ENCODE measurements at places on chromosomes 1 and 21.

DNA sequence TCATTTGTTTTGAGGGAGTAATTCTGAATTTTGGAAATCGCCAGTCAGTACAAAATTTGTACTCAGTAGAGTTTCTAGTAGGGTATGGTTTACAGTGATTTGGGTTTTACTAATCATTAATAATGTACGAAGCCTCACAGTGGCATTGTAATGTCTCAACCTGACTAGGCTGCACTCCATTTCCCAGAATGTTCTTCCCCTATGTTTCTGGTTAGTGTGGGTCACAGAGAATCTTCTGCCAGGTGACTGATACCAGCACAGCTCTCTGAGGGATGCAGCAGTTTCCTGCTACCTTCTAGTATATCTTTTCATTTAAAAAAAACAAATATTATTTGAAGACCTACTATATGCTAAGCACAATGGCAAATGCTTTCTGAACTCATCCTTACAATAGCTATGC, 112.9 kb downstream of the PTPN14 start:
- DNase-seq = no peak

DNA sequence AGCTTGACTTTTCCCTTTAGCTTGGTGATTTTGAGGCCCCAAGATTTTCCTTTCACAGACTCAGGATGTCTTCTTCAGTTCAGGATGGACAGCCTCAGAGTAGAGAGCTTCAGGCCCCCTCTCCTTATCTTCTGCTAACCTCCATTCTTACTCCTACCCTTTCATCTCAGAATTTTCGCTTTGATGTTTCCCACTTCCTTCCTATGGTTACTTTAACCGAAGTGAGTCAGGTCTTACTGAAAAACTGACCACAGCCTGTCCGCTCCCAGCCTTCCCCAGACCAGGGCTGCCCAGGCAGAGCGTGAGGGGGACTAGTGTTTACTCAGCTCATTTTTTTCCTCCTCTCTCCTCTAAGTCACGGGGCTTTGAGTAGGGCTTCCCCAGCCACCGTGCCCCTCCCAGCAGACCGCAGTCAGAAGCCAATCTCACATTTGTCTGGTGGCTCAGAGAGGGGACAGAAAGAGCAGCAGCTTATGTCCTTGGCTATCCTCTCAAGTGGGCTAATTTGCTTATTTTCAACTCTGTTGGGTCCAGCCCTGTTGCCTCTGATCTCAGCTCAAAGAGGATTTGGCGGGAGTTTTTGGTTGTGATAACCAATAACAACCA, 4.2 kb upstream of the IL19 start:
- peak; percentile 59 for DNase-seq

DNA sequence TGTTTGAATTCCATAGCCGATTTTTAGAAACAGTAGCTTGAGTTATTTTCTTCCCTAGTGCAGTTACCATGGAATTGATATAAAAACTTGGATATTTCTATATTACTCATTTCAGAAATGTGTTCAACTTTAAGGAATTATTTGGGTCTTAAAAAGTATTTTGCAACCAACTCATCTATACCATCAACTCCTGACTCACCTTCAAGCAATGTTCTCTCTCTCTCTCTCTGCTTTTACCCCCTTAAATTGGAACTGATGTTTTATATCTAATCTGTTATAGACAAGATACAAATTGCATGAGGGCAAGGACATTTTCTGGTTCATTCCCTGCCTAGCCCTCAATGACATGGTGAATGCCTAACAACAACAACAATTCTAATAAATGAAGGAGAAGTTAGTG, 214.7 kb upstream of the NRIP1 start:
- no peak for DNase-seq

DNA sequence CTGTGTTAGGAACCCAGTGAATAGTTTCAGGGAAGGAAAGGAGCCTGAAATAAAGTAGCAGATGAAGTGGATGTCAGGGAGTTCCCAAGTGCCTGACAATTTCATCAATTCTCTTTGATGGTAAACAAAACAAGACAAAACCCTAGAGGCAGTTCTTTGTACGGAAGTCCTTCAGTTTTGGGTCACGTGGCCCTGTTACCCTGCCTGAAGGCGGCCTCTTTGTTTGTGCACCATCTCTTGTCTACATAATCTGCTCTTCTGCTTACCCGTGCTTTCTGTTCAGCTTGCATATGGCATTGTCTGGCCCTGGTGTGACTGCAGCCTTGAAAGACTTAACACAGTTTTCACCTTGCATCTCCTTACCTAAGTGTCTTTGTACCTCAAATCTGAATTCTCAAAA, 166.7 kb upstream of the DUSP10 start:
- DNase-seq = no peak

GRCh38 chr1:173164686-173165085, 42.4 kb downstream of the TNFSF4 start:
- no peak for DNase-seq

DNA sequence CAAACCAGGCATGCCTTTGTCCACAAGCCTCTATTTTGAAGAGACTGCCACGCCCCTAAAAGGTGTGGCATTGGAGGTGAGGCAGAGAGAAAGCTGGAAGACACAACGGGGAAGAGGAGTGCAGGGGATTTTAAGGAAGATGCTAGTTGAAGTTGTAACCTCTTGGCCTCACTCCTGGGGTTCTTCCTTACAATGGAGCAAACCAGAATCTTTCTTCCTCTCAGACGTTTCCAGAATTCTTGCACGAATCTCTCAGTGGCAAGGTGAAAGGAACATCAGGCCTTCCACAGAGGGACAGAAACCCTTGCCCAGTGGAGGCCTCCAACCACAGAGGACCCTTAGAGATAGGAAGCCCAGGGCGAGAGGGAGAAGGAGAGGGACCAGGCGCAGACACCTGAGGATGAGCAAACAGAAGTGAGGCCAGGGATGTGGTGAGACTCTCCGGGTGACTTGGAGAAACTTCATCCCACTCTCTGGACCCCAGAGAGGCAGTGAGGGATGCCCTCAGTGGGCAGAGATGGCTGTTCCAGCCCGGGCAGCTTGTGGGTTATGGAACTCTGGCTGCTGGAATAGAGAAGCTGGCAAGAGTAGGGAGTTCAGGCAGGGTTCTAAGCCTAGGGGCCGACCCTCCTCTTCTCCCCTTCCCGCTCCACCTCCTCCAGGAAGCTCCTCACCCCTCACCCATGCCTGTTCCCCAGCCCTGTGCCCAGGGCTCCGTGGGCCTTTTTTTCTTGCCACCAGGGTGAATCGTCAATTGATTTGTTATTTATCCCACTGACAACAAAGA, 136.8 kb upstream of the RUNX3 start:
- no peak for DNase-seq

DNA sequence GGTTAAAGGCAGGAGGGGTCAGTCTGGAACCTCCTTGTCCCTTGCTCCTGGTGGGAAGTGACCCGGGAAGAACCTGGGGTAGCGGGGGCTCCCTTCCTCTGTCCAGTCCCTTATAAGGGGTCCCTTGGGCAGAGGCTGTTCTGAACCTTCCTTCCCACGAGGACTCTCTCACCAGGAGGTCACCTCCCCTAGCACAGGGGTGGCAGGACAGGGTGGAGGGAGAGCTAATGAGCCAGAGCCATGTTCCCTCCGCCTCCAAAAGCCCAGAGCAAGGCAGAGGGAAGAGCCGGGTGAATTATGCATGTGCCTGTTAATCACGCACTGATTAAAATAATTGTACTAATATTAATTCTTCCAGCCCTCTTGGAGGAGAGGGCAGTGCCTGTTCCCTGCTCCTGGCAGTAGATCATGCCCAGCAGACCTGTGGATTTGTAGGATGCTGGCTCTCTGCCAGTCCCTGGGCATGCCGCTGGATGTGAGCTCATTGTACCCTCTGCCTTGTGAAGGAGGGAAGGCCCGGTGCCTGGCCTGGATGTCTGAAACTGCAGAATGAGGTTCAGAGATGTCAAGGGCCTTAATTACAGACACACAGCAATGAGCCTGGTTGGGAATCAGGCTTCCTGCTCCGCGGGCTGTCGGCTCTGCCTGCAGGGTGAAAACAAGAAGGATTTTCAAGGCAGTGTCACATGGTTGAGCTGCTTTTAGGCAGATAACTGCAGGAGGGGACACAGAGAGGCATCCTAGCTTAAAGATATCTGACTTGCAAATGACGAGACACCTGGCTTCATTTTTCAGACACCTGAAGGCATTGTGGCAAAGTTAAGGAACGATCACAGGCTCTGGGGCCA, 68.2 kb downstream of the IGSF21 start:
- DNase-seq = no peak

DNA sequence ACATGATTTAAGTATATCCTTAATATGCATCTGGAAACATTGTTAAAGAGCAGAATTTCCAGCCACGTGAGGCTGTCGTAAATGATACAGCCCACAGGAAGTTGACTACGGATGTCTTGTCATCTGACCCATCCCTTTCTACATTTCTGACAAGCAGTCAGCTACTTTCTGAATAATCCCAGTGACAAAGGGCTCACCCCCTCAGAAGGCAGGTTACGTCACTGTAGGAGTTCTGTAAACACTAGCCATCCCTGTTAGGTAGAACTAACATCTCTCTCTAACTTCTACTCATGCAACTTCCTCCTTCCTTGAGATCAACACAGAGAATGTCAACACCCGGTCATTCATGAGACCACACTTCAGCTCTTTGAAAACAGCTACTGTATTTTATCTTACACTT, 259.2 kb downstream of the GREM2 start:
- DNase-seq = no peak

- no peak for DNase-seq
Observed at GRCh38 chr1:173392895-173393658, 84.1 kb upstream of the PRDX6 start.

GRCh38 chr1:119374208-119374874, 5.8 kb downstream of the HAO2 start:
- no peak for DNase-seq

- no peak for DNase-seq
Observed at GRCh38 chr1:38735651-38736161, 123.9 kb downstream of the RRAGC start.

- no peak for DNase-seq
Observed at GRCh38 chr1:63713041-63713440, 60.8 kb upstream of the ROR1 start.

GRCh38 chr1:2229911-2230731, 2.0 kb downstream of the SKI start:
- DNase-seq = no peak

- no peak for DNase-seq
Observed at GRCh38 chr21:42964546-42965210, 9.7 kb upstream of the PKNOX1 start.

- DNase-seq = no peak
Observed at GRCh38 chr1:84912726-84913554, 19.9 kb upstream of the LPAR3 start.

- peak; percentile 54 for DNase-seq
Observed at GRCh38 chr1:67683766-67684525, 1.1 kb upstream of the GADD45A start.

DNA sequence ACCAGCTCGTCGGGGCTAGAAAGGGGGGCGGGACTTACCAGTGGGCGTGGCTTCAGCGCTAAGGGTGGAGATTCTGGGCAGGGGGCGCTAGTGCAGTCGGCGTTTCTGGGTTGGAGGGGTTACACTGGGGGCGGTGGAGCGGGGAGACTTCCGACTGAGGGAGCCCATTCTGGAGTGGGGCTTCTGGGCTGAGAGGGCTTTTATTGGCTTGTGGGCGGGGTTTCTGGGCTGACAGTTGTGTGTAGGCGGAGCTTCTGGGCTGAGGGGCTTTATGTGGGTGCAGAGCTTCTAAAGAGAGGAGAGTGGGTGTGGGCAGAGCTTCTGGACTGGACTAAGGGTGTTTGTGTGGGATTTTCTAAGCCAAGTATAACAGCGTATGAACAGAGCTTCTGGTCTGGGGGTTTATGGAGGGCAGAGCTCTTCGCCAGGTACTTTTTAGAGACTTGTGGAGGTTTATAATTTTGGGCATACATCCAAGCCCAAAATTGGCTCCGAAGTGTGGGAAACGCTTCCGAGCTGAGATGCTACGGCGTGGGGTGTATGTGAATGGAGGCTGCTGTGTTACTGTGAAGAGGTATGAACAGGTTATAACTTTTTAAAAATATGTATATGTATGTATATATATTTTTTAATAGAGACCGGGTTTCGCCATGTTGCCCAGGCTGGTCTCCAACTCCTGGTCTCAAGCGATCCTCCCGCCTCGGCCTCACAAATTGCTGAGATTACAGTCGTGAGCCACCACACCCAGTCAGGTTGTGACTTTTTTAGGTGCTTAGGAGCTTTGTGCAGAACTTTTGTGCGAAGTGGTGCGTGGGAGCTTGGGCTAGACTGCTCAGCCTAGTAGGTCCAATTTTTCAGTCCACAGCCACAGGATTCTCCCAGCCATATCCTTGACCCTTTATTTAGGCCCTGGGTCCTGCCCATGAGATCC, 825 bp downstream of the TMEM39B start:
- no peak for DNase-seq

DNA sequence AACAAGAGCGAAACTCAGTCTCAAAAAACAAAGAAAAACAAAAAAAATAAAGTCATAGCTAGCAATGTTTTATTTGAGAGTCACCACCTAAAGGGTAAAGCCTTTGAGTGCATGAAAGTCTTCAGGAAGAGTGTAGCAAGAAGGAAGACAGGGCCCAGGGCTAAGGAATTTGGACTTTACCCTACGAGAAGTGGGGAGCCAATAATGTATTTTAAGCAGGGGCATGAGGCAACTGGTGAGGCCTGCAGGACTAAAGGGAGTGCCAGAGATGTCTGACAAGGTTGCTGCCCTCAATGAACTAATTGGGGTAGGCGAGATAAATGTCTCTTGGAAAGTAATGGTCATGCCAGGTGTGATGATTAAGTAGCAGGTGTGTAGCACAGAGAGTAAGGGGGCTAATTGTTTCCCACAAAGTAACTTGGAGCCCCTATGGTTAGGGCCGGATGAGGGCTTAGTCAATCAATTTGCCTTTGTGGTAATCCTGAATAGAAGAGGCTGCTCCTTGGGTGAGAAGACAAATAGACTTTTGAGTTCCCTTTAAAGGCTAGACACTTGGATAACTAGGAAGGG, 31.6 kb upstream of the CACNA1E start:
- no peak for DNase-seq

- DNase-seq = no peak
Observed at GRCh38 chr1:205232945-205233397, 5.2 kb downstream of the TMCC2 start.

DNA sequence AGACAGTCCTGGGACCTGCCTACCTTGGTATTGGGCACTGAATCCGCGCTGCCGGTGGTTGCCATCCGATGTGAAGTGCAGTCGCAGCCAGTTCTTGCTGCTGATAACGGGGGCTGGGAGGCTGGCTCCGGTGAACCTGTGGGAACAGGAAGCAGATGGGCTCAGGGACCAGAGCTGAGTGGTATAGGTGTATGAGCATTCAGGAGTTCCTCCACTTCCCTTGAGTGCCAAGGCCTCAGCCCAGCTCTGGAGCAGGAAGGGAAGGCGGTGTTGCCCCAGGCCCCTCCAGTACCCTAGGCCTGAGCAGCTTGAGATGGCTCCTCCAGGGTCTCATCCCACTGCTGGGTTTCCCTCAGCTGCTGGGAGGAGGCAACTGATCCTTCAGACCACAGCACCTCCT, 17.0 kb upstream of the HMGB4 start:
- DNase-seq = no peak

- no peak for DNase-seq
Observed at GRCh38 chr21:42833439-42833815, 45.9 kb downstream of the WDR4 start.

- DNase-seq = no peak
Observed at GRCh38 chr1:170027760-170028159, 46.7 kb downstream of the KIFAP3 start.

GRCh38 chr1:161074676-161075368, 5.1 kb upstream of the ARHGAP30 start:
- DNase-seq = no peak

GRCh38 chr21:41318218-41318617, 1.6 kb downstream of the FAM3B start:
- DNase-seq = no peak

Data from stimulated activated CD8-positive, alpha-beta memory T cell treated with anti-CD3 and anti-CD28 coated beads, Interleukin-15, amount 100 ng/mL, for 4 hours (primary cell).